ENCODE measurements at places on chromosomes 6 and 20. TPM values are rescaled to one million over a fixed set of nuclear protein-coding genes. Genes with fewer than 3 reads are reported as not detected.
A peak's percentile ranks its signal among the peaks of the same experiment; 100 is the strongest.

DNA sequence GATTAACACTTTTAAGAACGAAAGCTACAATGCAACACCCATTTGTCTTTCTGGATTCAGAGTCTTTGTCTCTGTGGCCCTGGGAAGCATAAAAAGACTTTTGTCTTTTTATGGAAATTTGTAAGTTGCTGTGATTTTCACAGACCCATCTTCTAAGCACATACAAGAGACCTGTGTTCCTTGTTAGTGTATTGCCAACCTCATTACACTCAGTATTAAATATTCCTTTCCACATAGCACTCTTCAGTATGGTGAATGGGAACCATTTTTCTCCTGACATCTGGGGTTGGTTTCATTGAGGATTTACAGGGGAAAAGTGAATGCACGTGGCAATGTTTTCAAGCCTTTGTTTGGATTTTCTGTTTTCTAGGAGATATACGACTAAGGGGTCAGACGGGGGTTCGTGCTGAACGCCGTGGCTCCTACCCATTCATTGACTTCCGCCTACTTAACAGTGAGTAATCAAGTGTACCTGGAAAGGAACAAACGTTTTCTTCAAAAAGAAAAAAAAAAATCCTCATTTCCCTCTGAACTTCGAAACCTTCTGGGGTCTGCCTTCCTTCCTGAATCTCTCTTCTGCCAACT is 141.7 kb downstream of the MTFR2 start:
- DNase-seq = no peak
- H3K36me3 ChIP-seq = no peaks in the 10 kb centered on the region
- no peak overlapping the region for H3K4me3 ChIP-seq
- peaks cover 31% of the 10 kb centered on the region for H3K4me1 ChIP-seq
- H3K27ac ChIP-seq = no peak overlapping the region
- H3K27me3 ChIP-seq = no peaks in the 10 kb centered on the region

GRCh38 chr20:33704197-33704924 is 15.7 kb downstream of the PXMP4 start:
- no peaks in the 10 kb centered on the region for H3K36me3 ChIP-seq
- peaks cover 12% of the 10 kb centered on the region for H3K4me1 ChIP-seq
- DNase-seq = no peak
- H3K27ac ChIP-seq = no peak overlapping the region
- no peak overlapping the region for H3K4me3 ChIP-seq
- no peaks in the 10 kb centered on the region for H3K27me3 ChIP-seq

DNA sequence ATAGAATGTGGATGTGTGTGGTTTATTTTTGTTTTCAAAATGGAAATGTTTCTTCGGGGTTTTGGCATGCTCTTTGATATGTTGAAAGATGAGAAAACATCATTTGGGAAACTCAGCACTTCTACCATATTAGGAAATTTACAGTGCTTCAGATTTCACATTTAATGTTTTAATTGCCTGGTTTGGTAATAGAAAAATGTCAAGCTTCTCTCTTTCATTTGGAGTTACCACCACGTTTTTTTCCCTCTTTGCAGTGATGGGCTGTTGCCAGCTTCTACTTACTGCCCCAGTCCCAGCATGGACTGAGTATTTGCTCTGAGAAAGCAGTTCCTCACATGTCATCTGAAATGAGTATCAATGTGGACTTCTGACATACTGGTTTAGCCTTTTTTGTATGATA is 267.7 kb downstream of the PRL start:
- no peaks in the 10 kb centered on the region for H3K27me3 ChIP-seq
- H3K4me3 ChIP-seq = no peak overlapping the region
- peak overlapping the region; percentile 41 for H3K27ac ChIP-seq
- peaks cover 57% of the 10 kb centered on the region for H3K4me1 ChIP-seq

DNA sequence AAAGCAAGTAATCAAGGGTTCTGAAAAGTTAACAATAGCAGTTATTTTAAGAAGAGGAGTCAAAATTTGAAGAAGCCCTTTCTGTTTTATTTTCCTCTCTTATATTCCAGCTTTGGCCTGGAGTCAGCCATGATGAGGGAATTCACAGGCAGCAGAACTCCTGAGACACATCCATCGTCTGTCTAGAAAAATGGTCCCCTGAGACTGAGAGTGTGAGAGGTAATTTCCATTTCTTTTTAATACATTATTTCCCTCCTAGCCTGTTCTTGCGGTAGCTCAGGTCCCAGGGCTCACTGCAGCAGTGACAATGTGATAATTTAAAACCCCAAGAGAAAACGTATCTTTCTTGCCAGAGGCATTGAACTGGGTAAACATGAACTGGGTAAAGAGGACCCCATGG is 296.0 kb downstream of the SMOC2 start:
- no peak for DNase-seq
- H3K36me3 ChIP-seq = no peaks in the 10 kb centered on the region
- H3K27ac ChIP-seq = no peak overlapping the region
- H3K4me3 ChIP-seq = no peak overlapping the region
- H3K27me3 ChIP-seq = no peaks in the 10 kb centered on the region

DNA sequence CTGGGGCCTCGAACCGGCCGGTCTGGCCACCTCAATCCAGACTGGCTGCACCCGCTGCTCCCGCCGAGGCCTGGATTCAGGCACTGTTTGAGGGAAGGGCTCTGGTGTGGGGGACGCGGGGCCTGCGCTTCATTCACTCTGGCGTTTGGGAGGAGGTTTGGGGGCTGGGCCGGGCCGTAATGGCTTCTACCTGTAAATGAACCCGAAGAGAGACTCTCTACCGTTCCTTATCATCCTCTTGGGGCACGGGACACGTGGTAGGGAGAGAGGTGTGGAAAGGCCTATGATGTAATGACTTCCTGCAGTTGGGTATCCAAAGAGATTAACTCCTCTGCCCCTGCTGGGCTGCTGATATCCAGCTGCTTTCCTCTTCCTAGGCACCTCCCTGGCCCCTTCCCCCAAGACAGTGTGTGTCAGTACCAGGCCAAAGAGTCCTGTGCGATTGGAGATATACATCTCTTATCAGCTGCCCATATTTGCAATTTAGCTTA is 1.8 kb downstream of the FOXO3 start:
- H3K27me3 ChIP-seq = no peaks in the 10 kb centered on the region
- peak overlapping the region; percentile 93 for H3K4me3 ChIP-seq
- peaks cover 58% of the 10 kb centered on the region for H3K4me1 ChIP-seq
- H3K27ac ChIP-seq = peak overlapping the region; percentile 99
- peaks cover 9% of the 10 kb centered on the region for H3K36me3 ChIP-seq
- DNase-seq = peak; percentile 78

GRCh38 chr6:34207695-34208443 is 28.8 kb upstream of the HMGA1 start:
- H3K4me3 ChIP-seq = no peak overlapping the region
- H3K36me3 ChIP-seq = no peaks in the 10 kb centered on the region
- no peaks in the 10 kb centered on the region for H3K4me1 ChIP-seq

- no peak overlapping the region for H3K4me3 ChIP-seq
- H3K36me3 ChIP-seq = no peaks in the 10 kb centered on the region
- no peak for DNase-seq
- H3K27me3 ChIP-seq = no peaks in the 10 kb centered on the region
- H3K4me1 ChIP-seq = peaks cover 63% of the 10 kb centered on the region
Measured at GRCh38 chr6:15322781-15323536, 77.1 kb downstream of the JARID2 start.

GRCh38 chr6:12148317-12148801 is 136.2 kb downstream of the HIVEP1 start:
- DNase-seq = no peak
- H3K4me1 ChIP-seq = no peaks in the 10 kb centered on the region
- H3K27me3 ChIP-seq = no peaks in the 10 kb centered on the region
- no peaks in the 10 kb centered on the region for H3K36me3 ChIP-seq
- H3K4me3 ChIP-seq = no peak overlapping the region
- no peak overlapping the region for H3K27ac ChIP-seq

DNA sequence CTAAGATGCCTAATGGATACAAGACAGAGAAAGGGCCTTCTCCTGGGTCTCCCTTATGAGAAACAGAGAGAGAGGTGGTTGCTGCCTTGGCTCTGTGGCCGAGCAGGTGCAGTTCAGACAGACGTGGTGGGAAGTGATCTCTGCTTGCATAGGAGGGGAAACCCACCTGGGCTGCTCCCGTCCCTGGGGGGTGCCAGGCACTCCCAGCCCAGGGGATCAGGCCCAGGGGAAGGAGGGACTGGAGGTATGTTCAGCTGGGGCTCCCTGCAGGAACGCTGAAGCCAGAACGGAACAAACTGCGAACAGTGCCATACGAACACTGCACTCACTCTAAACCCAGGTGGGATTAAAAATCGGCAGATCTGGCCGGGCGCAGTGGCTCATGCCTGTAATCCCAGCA is 35.7 kb upstream of the OVOL2 start:
- no peak overlapping the region for H3K4me3 ChIP-seq
- no peaks in the 10 kb centered on the region for H3K36me3 ChIP-seq
- H3K27ac ChIP-seq = no peak overlapping the region
- DNase-seq = no peak

- no peak for DNase-seq
- H3K4me1 ChIP-seq = no peaks in the 10 kb centered on the region
- H3K27me3 ChIP-seq = no peaks in the 10 kb centered on the region
- H3K4me3 ChIP-seq = no peak overlapping the region
- no peak overlapping the region for H3K27ac ChIP-seq
- no peaks in the 10 kb centered on the region for H3K36me3 ChIP-seq
Measured at GRCh38 chr20:32920530-32921298, 62.0 kb downstream of the EFCAB8 start.

GRCh38 chr20:57282670-57283361 is 16.4 kb upstream of the BMP7 start:
- DNase-seq = no peak
- H3K4me3 ChIP-seq = no peak overlapping the region
- H3K27me3 ChIP-seq = peaks cover 73% of the 10 kb centered on the region
- H3K36me3 ChIP-seq = no peaks in the 10 kb centered on the region

- H3K36me3 ChIP-seq = no peaks in the 10 kb centered on the region
- no peak for DNase-seq
- no peak overlapping the region for H3K4me3 ChIP-seq
- H3K27me3 ChIP-seq = no peaks in the 10 kb centered on the region
- H3K27ac ChIP-seq = no peak overlapping the region
- no peaks in the 10 kb centered on the region for H3K4me1 ChIP-seq
Measured at GRCh38 chr20:48155268-48155667, 370.0 kb upstream of the SULF2 start.

DNA sequence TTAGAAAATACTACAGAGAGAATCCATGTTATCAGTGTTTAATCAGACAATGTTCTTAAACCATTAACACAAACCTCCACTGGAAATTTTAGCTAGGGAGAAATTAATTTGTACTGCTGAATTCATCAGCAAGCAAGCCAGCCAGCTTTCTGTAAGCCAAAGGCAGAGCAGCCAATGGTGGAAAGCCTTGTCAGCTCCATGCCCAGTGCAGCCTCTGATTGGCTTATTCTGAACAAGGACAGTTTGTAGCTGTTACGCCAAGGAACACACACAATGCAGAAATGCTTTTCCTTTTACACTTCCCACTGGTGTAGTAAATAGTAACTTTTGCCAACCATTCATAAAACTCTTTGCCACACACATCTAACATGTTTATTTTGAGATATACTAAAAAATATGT is 265.0 kb downstream of the TENT5A start:
- H3K27ac ChIP-seq = no peak overlapping the region
- H3K27me3 ChIP-seq = no peaks in the 10 kb centered on the region
- no peak overlapping the region for H3K4me3 ChIP-seq
- DNase-seq = peak; percentile 18
- H3K4me1 ChIP-seq = no peaks in the 10 kb centered on the region

- peaks cover 3% of the 10 kb centered on the region for H3K4me1 ChIP-seq
- H3K27ac ChIP-seq = no peak overlapping the region
- no peak for DNase-seq
- no peaks in the 10 kb centered on the region for H3K27me3 ChIP-seq
- no peak overlapping the region for H3K4me3 ChIP-seq
Measured at GRCh38 chr20:37380864-37381579, 35.1 kb downstream of the SRC start.

DNA sequence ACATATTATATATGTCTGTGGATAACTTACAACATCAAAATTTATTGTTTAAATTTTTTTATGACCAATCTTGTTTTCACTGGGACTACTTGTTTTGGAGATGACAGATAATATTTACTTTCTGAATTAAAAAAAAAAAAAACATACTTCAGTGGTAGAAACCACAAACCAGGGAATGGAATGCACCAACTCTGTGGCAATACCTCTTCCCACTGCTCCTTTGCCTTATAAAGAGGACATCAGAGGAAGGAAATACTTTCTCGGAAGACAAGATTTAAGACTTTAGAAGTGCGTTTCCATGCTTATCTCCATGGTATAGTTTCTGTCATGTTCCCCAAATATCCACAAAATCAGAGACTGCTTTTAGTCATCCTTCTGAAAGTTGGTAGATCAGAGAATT is 1241.1 kb upstream of the EYS start:
- no peaks in the 10 kb centered on the region for H3K27me3 ChIP-seq
- no peak for DNase-seq
- no peak overlapping the region for H3K4me3 ChIP-seq
- H3K36me3 ChIP-seq = no peaks in the 10 kb centered on the region

GRCh38 chr6:89400912-89401399 is 11.1 kb downstream of the RRAGD start:
- DNase-seq = no peak
- H3K4me3 ChIP-seq = no peak overlapping the region

DNA sequence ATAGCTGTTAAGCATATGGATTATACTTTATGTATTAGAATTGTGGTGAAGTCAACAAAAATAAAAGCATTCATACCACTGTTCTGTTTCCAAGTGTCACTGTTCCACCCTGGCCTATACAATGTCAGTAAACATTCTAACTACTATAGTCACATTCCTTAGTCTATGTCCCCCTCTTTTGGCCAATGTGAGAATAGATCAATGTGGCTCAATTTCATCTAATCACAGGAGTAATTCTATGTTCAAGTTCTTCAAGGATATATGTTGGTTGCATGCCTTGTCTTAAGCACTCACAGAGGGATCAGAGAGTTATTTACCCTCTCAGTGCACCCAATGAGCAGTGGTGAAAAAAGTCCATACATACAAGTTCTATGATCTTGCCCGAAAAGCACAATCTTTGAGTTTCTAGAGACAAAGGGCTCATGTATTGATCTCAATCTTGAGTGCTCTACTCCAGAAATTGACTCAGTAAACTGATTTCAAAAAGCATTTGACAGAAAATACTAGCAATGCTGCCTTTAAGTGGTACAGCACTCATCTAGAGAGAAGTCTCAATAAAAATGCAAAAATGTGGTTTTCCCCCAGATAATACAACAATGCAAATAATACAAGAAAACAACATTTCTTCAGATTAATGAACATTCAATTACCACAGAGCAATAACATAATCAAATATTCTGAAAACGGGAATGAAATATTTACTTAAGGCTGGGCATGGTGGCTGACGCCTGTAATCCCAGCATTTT is 16.5 kb downstream of the SMLR1 start:
- no peaks in the 10 kb centered on the region for H3K27me3 ChIP-seq
- peaks cover 3% of the 10 kb centered on the region for H3K36me3 ChIP-seq
- DNase-seq = no peak
- no peak overlapping the region for H3K27ac ChIP-seq
- peaks cover 16% of the 10 kb centered on the region for H3K4me1 ChIP-seq

GRCh38 chr6:41088451-41088850 is 15.7 kb downstream of the NFYA start:
- H3K36me3 ChIP-seq = peaks cover 41% of the 10 kb centered on the region
- DNase-seq = no peak
- H3K27ac ChIP-seq = no peak overlapping the region
- H3K27me3 ChIP-seq = no peaks in the 10 kb centered on the region

Gene MICB
- 1.8 TPM for total RNA-seq

Gene QRSL1
- 12.4 TPM for total RNA-seq

Gene RNF114
- 51.7 TPM for total RNA-seq

Gene ADAM33
- 2.7 TPM for total RNA-seq

Gene PCSK2
- 1.2 TPM for total RNA-seq

Gene NOTCH4
- total RNA-seq = 30.4 TPM

Gene SLC44A4
- total RNA-seq = not detected

Gene MYB
- total RNA-seq = not detected

Gene MUCL3
- total RNA-seq = not detected

Gene WFDC12
- total RNA-seq = not detected

Gene EYA4
- total RNA-seq = 22.5 TPM

Measured in heart right ventricle (tissue), 16 donors.